Fibroblast of the aortic adventitia (primary cell): ENCODE measurements at places on chromosomes 3 and 15. TPM values are rescaled to one million over a fixed set of nuclear protein-coding genes. Genes with fewer than 3 reads are reported as not detected.

FETUB gene
- total RNA-seq = not detected in 2 replicates

BOC gene
- 16.9 and 25.9 TPM in 2 replicates for total RNA-seq

FAM81A gene
- total RNA-seq = 0.81 and 2.6 TPM in 2 replicates

CAMP gene
- total RNA-seq = not detected in 2 replicates

CBLB gene
- 63.9 and 70.3 TPM in 2 replicates for total RNA-seq

B3GNT5 gene
- total RNA-seq = 4.7 and 10.4 TPM in 2 replicates
